Frontal cortex (tissue), 4 donors: ENCODE measurements at places on chromosomes 3 and 15.

DNA sequence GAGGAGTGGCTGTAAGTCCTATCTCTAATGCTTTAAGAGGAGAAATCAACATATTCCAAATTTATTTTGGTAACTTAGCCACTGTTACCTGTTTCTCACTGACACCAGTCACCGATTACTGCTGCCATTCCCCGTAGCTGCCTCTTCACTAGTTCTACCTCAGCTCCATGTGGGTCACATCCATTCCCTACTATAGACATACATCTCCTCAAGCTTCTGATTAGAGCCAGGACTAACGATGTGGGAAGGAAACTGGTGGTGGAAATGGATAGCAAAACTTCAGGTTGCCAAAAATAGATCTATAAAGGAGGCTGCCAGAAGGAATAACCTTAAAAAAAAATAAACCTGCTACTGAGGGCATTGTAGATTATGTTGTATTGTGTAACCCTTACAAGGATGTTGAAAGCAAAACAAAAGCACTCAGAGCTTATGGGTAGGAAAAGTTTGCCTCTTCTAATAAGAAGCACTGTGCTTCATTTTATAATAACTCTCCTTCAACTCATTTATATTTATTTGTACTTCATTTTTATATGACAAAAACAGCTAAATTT, 56.0 kb downstream of the KAT2B start:
- DNase-seq = no peak

GRCh38 chr3:48788544-48789162, 59.0 kb downstream of the PRKAR2A start:
- DNase-seq = no peak

DNA sequence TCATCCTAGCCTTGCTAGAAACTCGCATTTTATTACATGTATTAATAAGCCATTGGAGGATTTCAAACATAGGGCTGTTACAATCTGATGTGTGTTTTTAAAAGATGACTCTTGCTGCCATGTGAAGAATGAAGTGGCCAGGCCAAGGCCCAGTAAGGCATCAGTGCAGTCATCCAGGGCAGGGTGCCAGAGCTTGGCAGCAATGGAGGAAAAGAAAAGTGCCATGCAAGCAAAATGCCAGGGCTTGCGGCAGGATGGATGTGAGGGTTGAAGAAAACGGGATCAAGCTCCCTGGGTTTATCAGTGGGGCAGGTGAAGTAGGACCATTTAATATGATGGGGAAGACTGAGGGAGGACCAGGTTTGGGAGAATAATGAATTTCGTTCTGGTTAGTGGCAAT, 183.6 kb downstream of the MINAR1 start:
- DNase-seq = no peak

DNA sequence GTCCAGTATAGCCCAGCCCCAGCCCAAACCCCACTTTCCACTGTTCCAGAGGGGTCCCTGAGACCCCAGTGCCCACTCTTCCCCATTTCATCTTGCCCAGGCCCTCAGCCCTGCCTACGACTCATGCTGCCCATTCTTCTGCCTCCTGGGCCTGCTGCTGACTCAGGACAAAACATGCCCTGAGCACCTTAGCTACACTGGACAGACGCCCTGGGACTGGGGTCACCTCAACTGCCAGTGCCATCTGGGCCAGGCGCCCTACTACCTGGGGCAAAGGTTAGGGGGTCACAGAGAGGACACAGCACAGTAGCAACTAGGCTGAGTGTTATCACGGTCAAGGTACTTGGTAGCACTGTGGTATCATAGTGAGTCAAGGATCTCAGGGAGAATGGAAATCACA, 2.6 kb upstream of the LAMB2 start:
- no peak for DNase-seq

- no peak for DNase-seq
These were observed 3.8 kb upstream of the SLMAP start for GRCh38 chr3:57752307-57752706.

- no peak for DNase-seq
These were observed 18.8 kb downstream of the STAG1 start for GRCh38 chr3:136733317-136733833.

- no peak for DNase-seq
These were observed 25.6 kb downstream of the DUSP7 start for GRCh38 chr3:52030714-52031310.

GRCh38 chr15:46278486-46279090, 643.8 kb downstream of the SQOR start:
- DNase-seq = no peak

DNA sequence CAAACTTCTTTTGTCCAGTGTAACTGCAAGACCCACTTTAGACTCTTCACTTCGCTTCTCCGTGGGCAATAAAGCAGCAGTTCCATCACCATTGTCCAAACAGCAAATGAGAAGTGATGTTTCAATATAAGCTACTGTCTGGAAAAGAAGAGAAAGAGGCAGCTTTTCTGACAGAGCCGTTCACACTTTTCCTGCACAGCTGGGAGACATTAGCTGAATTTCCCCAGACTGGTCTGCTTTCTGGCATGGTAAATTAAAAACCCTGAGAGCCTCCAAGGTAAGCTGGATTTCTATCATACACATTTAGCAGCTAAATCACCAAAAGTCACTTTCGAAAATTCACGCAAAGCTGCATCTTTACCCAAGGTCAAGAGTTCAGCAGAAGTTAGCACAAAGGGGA, 108.5 kb upstream of the CMC1 start:
- DNase-seq = no peak

- no peak for DNase-seq
These were observed 30.7 kb upstream of the IGSF10 start for GRCh38 chr3:151491525-151491924.

DNA sequence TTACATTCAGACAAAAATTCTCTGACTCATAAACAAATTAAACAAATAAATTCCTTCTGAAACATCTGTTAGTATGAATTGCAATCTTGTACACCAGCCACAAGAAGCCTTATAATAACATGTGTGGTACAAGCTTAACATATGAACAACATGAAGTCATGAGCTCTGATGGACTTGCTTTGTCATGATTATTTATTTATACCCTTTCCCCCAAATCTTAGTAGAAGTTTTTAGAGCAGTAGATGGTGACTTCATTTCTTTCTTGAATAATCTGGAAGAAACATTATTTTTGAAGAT, 633.4 kb downstream of the EPHA3 start:
- no peak for DNase-seq

GRCh38 chr3:24704496-24704895, 209.8 kb upstream of the THRB start:
- no peak for DNase-seq

DNA sequence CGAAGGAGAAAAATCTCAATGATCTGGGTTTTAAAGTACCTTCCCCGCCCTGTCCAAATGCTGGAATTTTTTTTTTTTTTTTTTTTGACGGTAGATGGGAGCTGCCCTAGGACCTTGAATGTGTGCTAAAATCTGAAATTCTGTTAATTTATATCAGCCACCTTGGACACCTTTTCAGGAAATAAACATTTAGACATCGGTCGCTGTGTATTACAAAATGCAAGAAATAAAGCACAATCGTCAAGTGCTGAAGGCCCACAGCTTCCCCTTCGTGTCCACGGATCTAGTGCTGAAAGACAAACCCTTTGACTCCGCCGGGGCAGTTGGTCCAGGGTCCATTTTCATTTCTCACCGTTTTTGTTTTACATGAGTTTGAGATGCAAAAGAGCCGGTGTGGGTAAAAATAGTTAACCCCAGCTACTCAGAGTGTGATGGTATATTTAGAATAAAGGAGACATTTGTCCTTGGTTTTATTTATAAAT, 90.2 kb upstream of the CHD2 start:
- no peak for DNase-seq

DNA sequence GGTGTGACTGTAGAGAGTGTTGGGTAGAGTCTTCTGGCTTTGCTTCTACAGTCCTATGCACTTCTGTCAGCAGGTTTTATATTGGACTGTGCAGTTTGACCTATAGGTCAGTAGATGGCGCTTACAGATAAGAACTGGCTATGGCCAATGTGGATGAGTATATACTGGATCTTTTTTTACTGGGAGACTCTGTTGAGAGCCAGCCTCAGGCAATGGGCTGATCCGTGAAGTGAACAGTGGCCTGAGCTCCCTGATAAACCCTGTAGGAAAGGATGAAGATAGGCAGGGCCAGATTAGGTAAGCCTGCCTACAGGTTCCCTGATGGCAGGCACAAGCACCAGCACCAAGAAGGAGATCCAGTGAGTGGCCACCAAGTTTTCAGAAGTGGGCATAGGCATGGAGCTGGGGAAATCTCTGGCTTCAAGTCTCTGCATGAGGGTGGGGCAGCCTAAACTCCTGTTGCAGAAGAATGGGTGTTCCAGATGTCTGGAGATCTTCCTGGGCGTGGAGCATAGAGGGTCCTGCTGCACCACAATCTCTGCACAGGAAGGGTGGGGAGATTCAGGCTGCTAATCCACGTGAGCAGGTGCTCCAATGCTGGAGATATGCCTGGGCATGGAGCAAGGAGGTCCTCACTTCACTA, 326.0 kb upstream of the SGO1 start:
- DNase-seq = no peak

- DNase-seq = no peak
These were observed 56.6 kb downstream of the CEP63 start for GRCh38 chr3:134542287-134542958.

DNA sequence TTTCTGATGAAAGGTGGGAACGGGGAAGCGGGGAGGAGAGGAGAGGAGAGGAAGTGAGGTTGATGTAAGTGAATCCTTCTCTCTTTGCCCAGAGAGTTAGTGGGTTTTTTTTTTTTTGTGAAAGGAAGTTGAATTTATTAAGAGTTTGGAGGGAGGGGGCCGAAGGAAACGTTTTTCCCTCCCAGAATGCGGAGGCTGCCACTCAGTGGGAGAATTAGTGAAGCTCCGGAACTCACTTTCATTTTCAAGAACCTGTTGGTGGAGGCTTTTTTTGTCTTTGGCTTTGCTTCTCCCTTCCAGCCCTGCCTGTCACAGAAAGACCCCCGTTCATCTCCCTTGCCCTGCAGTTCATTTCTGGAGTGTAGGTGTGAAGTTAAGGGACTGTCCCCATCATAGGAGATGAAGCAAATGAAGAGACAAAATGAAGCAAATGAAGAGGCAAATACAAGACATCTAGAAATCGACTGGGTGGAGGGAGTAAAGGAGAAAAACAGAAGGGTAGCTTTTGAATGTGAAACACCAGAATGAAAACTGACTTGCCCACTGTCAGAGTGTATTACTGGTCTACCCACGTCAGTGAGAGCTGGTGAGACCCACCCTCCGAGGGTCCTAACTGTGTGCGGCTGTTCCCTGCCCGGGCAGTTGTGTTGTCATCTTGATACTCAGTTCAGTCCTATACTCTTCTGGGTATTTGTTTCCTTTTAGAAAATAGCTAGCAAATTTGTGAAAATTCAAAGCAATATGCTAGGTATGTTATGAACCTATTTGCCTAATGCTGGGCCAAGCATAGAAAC, 91.5 kb downstream of the ITPR1 start:
- no peak for DNase-seq

DNA sequence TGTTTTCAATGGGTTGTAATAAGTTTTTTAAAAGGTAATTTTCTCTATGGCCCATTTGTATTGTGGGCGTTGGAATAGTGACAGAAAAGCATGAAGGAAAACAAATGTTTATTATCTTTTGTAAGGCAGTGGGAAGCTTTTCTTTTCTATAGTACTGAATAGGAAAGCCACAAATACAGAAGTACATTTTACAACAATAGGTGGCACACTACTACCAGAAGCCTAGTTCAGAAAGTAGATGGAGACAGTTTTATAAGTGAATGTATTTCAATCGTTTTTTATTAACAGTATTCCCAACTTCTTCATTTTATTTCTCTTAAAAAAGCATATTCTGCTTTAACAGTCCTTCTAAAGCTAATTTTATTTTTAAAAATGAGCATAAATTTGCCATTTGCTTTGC, 296.7 kb downstream of the PTPRG start:
- DNase-seq = no peak

DNA sequence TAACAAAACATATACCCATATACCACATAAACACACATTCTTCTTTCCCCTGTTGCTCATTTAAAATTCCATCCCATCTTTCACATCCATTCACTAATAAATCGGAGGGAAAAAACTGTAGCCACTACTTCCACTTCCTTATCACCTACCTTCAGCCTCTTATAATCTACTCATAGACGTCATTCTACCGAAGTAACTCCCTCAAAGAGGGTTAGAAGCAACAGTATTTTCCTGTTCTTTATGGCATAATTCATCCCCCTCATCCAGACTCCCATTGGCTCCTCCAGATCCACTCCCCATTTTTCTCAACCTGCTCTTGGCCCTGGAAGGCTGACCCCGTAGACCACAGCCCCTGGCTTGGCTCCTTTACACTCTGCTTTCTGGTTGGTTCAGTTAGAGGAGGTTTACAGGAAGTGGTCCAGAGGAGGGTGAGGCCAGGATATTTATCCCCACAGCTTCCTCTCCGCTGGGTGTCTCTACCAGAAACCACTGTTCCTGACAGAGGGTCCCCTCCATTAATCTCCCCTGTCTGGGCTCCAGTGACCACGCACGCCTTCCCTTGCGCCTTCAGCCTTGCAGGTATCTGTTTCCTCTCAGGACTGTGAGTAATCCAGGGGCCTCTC, 46.3 kb downstream of the FMN1 start:
- DNase-seq = no peak

GRCh38 chr3:18258492-18258891, 166.6 kb downstream of the SATB1 start:
- DNase-seq = no peak
